ENCODE measurements at places on chromosomes 16 and 17. TPM values are rescaled to one million over a fixed set of nuclear protein-coding genes. Genes with fewer than 3 reads are reported as not detected.

The LGALS9C gene
- total RNA-seq: not detected

The ZFP3 gene
- total RNA-seq: not detected

The KRT32 gene
- 0.06 TPM for total RNA-seq

The PITPNM3 gene
- 0.33 TPM for total RNA-seq

GRCh38 chr17:55900188-55900587 lies 149.3 kb downstream of the PCTP start:
- no peak for DNase-seq

GRCh38 chr17:39867084-39867879 lies 720 bp upstream of the ZPBP2 start:
- no peak for DNase-seq

- peak; percentile 21 for DNase-seq
Measured at GRCh38 chr16:35391328-35391727, 1931.9 kb downstream of the TP53TG3F start.

GRCh38 chr17:66548659-66549310 lies 246.4 kb downstream of the PRKCA start:
- peak; percentile 48 for DNase-seq

GRCh38 chr17:74746376-74746775 lies 2.1 kb upstream of the NHERF1 start:
- DNase-seq: no peak

GRCh38 chr16:77820340-77820739 lies 32.0 kb downstream of the VAT1L start:
- DNase-seq: no peak

DNA sequence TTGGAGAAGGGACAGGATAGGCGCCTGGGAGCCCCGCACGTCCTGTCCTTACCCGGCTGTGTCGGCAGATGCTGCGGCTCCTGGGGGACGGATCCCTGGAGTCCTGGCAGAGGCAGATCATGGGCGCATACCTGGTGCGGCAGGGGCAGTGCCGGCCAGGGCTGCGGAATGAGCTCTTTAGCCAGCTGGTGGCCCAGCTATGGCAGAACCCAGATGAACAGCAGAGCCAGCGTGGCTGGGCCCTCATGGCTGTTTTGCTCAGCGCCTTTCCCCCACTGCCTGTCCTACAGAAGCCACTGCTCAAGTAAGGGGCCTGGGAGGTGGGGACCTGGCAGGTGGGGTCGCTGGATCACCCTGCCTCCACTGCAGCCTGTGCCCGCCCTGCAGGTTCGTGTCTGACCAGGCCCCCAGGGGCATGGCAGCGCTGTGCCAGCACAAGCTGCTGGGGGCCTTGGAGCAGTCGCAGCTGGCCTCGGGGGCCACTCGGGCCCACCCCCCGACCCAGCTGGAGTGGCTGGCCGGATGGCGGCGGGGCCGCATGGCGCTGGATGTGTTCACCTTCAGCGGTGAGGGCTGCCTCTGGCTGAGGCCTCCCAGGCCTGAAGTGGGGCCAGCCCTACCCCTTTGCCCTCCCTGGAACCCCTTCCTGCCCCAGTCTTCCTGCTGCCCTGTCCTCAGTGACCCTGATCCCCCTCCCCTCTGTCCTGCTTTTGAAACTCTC lies 20.2 kb upstream of the SMIM5 start:
- DNase-seq: no peak

- DNase-seq: no peak
Measured at GRCh38 chr16:21584817-21585216, 14.6 kb upstream of the METTL9 start.

Data from Daoy (cell line).